ENCODE measurements at places on chromosomes 3 and 15.

DNA sequence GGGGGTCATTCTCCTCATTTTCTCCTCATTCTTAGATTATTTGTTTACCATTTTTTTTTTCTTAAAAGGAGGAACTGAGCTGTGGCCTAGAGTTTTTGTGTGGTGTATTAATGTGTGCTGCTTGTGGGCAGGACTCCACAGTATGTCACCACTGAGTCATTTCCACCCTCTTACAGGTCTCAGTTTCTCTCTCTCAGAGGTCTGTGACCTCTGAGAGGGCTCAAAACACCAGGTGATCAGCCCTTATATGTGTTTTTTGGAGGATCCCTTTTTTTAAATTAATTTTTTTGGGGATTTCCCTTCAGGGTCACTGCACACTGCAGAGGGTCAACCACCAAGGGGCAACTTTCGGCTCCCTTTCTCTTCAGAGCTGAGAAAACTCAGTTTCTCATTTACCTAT lies 166.4 kb downstream of the SUCNR1 start:
- DNase-seq = peak; percentile 14

GRCh38 chr3:194984622-194985021 lies 286.3 kb downstream of the XXYLT1 start:
- DNase-seq = no peak

GRCh38 chr15:71713191-71713809 lies 97.1 kb upstream of the NR2E3 start:
- DNase-seq = no peak

- DNase-seq = peak; percentile 90
Measured at GRCh38 chr15:55222588-55222987, 25.8 kb upstream of the RSL24D1 start.

DNA sequence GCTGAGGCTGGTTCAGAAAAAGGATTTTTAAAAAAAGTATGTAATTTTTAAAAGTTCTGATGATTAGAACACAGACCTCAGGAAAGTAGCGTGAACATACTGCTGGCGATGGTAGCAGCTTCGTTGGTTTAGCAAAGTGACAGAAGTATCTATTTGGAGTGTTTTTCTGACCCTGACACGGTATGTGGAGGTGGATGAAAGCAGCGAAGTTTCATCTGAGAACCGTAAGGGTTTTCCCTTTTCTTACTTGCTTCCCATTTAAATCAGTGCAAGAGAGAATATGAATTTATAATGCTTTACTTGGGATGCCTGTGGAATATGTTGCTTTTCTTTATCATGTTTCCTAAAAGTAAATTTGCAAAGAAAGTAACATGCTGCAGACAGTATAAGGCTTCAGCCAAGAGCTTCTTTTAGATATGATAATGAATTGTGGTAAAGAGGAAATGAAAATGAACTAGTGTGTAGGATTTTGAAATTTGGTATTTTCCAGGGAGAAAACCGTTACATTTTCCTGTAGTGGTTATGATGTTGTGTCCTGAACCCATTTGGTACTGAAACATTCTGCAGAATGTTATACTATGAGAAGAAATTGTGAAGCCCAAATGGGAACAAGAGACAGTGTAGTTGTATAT lies 3.9 kb downstream of the CHST2 start:
- no peak for DNase-seq

DNA sequence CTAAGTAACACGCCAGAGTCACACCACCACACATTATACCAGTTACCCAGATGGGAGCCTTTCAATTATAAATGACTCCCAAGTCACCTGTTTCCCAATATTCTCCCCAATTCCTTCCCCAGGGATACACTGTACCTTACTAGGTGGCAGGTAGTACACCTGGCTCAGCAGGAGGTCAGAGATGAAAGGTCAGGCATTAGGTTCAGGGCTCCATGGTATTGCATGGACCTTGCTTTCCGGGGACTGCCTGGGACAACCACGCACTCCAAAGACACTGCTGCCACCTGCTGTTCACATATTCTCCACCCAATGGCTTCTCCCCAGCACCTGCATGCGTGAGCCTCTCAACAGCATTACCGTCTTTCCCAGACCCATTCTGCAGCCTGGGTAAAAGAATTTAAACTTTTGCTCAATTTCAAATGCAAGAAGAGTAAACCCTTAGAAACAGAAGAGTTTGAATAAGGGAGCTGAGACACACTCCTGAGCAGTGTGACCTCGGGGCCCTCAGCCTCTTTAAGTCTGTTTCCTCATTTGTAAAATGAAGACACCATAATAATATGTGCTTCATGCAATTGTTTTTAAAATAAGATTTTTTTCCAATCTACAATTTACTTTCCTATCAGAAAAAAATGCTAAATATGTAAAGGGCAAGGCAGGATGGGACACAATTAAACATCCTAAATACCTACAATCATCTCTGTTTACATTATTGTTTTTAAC lies 28.0 kb upstream of the LACTB start:
- DNase-seq = peak; percentile 77

GRCh38 chr15:66937588-66937987 lies 127.8 kb upstream of the SMAD3 start:
- no peak for DNase-seq

DNA sequence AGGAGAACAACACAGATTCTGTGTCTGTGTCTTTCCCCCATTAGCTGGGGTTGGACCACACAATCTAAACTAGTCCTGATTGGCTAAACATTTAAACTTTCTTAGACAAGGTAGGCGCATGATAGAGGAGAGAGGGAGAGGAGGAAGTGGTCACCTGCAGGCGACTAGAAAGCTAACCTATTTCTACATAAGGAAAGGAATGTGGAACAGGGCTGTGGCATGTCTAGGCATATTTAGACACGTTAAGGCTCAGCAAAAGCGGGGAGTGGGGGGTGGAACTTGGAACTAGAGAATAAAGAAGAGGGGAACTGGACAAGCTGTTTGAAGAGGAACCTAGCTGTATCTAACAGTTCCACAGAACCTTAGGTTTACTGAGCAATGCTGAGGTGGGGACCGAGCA lies 12.8 kb downstream of the LRRC28 start:
- no peak for DNase-seq

GRCh38 chr3:12188681-12189287 lies 30.1 kb upstream of the TIMP4 start:
- peak; percentile 28 for DNase-seq

- DNase-seq = no peak
Measured at GRCh38 chr15:49024840-49025239, 21.4 kb downstream of the SECISBP2L start.

DNA sequence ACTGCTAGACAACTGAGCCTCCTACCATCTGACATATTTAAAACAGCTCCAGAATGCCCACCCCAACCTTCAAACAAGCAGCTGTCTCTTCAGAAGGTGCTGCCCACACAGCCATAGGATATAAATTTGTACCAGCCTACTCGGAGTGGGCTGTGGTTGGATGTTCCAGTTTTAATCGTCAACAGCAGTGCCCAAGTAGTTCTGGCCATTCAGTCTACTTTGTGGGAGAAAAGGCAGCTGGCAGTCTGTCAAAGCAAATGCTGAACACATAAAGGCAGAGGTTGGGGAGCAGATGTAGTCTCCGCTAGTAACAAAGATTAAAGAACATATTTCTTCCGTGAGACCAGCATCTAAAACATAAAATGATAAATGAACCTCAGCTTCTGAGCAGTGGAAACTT lies 15.9 kb upstream of the ERC2 start:
- DNase-seq = no peak

DNA sequence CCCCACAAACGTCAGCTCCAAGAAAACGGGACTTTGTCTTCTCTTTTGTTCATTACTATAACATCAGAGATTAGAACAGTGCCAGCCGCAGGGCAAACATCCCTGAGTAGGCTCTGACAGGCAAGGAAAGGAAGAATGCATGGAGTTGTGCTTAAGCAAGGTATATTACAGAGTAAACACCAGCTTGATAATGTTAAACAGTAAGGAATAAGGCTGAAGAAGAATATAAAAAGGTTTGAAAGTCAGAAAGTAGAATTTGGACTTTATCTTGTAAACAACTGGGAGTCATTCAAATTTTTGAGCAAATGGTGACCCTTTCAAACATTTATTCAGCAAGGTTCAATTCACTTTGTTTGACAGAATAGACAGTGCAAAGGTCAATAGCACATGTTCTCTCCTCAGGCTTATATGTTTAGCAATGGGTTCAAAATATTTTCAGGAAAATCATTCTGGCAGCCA lies 11.0 kb downstream of the GABPB1 start:
- DNase-seq = no peak

Data from NB4 (cell line).